ENCODE measurements at places on chromosomes 1 and 21. TPM values are rescaled to one million over a fixed set of nuclear protein-coding genes. Genes with fewer than 3 reads are reported as not detected.

Gene TNFRSF14
- 141 TPM for total RNA-seq

Gene SPRR5
- total RNA-seq, result not detected

DNA sequence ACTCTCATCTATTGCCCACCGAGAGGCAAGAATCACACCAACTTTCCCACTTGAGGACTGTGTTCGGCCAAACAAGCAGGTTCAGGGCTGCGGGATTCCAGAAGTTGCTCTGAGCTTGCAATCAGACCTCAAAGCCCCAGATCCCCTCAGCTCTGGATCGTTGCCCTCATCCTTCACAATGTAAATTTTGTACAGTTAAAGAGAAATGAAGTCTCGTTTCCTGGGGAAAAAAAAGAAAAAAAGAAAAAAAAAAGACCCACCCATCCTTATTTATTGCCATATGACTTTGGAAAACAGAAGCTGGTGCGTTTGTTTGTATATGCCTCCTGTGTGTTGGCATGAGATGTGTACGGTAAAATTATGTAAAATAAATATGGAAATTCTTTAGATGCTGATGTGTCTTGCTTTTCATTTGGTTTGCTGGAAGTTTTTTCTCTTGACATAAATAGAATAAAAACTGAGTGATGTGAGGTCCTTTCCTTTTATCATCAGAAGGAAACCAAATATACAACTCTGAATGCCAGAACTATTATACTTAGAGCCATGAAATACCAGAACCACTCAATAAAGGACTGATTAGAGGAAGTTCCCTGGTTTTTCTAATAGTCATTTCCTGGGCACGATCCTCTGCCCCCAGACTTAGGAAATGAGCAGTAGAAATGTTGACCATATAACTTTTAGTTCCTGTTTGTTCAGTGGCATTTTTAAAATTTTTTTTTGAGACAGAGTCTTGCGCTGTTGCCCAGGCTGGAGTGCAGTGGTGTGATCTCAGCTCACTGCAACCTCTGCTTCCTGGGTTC is 48.7 kb downstream of the LHX4 start:
- no peak for DNase-seq

Gene POU2F1
- 3.0 TPM for total RNA-seq

- no peak for DNase-seq
These were observed 550.2 kb downstream of the USP25 start for GRCh38 chr21:16279731-16280581.

Gene OPTC
- total RNA-seq, result not detected

Gene S100A2
- total RNA-seq, result not detected

GRCh38 chr1:51686450-51686849 is 69.6 kb downstream of the OSBPL9 start:
- no peak for DNase-seq

Gene AMY1C
- total RNA-seq, result not detected

DNA sequence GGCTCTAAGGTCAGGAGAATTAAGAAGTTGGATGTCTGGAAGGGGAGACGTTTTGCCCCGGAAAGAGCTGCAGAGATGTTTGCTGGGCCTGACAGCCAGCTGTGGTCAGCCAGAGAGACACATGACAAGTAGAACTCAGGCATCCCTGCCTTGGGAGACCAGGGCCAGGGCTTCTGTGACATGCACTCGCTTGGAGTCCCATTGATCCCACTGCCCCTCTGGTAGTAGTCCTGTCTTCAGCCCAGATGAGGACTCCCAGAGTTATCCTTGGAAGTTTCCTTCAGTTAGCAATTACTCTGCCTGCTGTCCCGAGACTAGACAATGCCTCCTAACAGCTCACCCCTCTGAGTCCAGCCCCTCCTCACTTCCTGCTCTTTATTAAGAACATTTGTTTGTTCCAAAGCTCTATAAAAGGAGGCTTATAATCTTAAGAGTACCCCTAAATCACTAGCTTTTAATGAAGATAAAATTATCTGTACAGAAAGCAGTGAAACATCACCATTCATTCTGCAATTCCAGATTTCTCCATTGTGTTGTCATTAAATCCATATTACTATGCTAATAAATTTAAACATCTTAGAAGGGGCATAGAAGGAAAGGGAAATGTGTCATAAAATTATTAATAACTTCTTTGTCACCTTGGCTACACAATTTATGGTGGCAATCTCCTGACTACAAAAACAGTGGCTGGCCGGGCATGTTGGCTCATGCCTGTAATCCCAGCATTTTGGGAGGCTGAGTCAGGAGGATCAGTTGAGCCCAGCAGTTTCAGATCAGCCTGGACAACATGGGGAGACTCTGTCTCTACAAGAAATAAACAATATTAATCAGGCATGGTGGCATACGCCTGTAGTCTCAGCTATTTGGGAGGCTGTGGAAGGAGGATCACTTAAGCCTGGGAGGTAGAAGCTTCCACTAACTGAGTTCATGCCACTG is 94.2 kb downstream of the KCNK1 start:
- DNase-seq, result no peak

DNA sequence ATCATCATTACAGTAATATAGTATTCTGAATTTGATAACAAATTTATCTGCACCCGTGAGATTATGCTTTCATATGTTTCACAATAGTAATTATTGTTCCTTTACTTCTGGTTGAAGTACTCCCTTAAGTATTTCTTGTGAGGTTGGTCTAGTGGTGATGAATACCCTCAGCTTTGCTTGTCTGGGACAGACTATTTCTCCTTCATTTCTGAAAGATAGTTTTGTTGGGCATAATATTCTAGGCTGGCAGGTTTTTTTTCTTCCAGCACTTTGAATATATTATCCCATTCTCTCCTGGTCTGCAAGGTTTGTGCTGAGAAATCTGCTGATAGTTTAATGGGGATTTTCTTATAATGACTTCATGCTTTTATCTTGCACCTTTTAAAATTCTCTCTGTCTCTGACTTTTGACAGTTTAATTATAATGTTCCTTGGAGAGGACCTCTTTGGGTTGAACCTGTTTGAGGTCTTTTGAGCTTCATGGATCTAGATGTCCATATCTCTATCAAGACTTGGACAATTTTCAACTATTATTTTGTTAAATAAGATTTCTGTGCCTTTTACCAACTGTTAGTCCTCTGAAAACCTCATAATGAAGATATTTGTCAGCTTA is 371.5 kb upstream of the VAMP3 start:
- DNase-seq, result no peak

- no peak for DNase-seq
These were observed 80.9 kb downstream of the UCHL5 start for GRCh38 chr1:192978195-192978710.

Gene TMEM82
- not detected for total RNA-seq

Gene TRIM58
- total RNA-seq, result 0.53 TPM

Gene KCNE1
- 5.7 TPM for total RNA-seq

DNA sequence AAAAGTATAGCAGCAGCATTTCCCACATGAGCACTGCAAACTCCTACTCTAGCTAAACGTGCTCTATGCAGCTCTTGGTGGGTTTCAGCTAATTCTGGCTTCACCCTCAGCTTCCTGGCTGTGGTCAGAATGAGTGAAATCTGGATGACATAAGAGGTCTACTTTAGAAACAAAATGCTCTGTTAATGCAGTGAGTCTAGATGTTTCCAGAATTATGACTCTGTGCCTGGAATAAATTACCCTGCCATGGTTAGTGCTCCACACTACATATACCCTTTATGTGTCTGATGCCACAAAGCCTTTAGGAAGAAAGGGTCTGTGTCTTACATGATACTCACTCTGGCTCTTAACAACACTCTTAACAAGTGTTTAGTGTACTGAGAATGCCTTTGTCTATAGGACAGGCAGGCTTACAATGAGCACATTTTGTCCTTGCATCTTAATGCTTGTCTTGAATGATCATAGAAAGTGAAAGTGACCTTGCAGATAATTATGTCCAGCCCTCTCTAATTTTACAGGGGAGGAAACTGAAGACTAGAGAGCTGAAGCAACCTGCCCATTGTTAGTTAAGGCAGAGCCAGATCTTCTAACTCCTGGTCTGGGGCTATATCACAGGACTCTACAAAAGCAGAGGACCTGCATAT is 9.2 kb downstream of the S100A10 start:
- DNase-seq, result no peak
